Ovary (tissue), 10 donors: ENCODE measurements at places on chromosomes 6 and 20. TPM values are rescaled to one million over a fixed set of nuclear protein-coding genes. Genes with fewer than 3 reads are reported as not detected.

- no peaks in the 10 kb centered on the region for H3K27me3 ChIP-seq
- H3K36me3 ChIP-seq, result no peaks in the 10 kb centered on the region
- DNase-seq, result no peak
- H3K4me1 ChIP-seq, result no peaks in the 10 kb centered on the region
Measured at GRCh38 chr6:41039060-41039998, at the start of gene UNC5CL. UNC5CL (minus strand) TSS chr6:41039221; CDS start chr6:41035074, 4,147 bp downstream.

Gene PACRG
- total RNA-seq, result 4.7 TPM

GRCh38 chr6:119459207-119459974, 109.8 kb upstream of the MAN1A1 start:
- H3K4me1 ChIP-seq, result no peaks in the 10 kb centered on the region
- no peak overlapping the region for H3K27ac ChIP-seq
- H3K4me3 ChIP-seq, result no peak overlapping the region
- DNase-seq, result no peak

- no peak overlapping the region for H3K27ac ChIP-seq
- H3K4me3 ChIP-seq, result no peak overlapping the region
- DNase-seq, result no peak
- H3K4me1 ChIP-seq, result no peaks in the 10 kb centered on the region
- no peaks in the 10 kb centered on the region for H3K36me3 ChIP-seq
- H3K27me3 ChIP-seq, result no peaks in the 10 kb centered on the region
Measured at GRCh38 chr6:142152746-142153145, 5.7 kb downstream of the VTA1 start.

Gene TMEM74B
- 1.7 TPM for total RNA-seq
